Activated CD8-positive, alpha-beta memory T cell treated with anti-CD3 and anti-CD28 coated beads for 24 hours (primary cell): ENCODE measurements at places on chromosomes 5 and 9.
A peak's percentile ranks its signal among the peaks of the same experiment; 100 is the strongest.

DNA sequence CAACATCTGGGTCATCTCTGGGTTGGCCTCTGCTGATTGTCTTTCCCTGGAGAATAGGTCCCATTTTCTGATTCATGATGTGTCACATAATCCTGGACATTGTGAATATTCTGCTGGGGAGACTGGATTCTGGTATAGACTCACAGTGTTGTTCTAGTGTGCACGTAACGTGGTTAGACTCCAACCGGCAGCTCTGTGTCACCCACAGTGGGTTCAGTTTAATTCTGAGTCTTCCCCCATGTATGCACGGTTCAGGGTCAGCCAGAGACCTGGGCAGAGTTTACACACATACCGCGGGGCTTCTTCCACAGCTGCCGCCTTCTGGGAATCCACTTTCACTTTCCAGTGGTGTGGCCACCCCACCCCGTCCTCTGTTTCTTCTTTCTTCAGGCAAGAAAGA is 38.0 kb upstream of the LRRC14B start:
- DNase-seq = no peak

DNA sequence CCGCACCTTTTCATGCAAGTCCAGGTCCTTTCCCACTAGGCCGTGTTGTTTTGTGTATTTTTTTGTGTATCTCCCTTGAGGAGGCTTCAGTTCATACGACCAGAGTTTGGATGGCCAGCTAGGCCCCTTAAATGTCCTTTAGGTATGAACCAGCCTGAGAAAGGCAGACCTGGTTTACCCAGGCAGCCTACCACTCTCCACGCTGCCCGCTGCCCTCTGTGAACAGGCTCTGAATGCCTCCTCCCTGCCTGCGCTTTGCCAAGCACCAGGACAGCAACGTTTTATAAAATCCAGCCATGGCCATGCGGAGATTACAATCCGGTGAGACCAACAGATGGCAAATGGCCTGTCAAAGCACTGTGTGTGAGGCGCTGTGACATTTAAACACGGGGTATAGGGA is 626 bp upstream of the CLTB start:
- no peak for DNase-seq

GRCh38 chr5:147286296-147286695 is 51.5 kb downstream of the STK32A start:
- no peak for DNase-seq

GRCh38 chr9:126962336-126962735 is 47.8 kb downstream of the RALGPS1 start:
- DNase-seq = peak; percentile 41

- DNase-seq = no peak
Observed at GRCh38 chr5:82396871-82397514, 118.8 kb upstream of the RPS23 start.

DNA sequence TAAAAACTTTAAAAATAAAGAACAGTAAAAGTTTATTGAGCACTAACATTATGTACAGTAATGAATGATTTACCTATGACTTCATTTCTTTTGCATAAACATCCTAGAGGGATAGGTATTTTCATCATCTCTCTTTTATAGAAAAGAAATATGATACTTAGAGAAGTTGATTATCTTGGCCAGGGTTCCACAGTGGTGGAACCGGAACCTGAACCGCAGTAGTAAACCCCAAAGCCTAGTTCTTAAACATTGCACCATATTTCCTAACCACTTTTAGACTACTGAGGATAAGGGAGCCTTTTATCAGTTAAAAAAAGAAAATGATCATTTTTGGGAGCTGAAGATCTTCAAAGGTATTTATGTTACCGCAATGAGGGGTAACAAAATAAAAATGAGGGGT is 205.7 kb upstream of the SGCD start:
- no peak for DNase-seq

DNA sequence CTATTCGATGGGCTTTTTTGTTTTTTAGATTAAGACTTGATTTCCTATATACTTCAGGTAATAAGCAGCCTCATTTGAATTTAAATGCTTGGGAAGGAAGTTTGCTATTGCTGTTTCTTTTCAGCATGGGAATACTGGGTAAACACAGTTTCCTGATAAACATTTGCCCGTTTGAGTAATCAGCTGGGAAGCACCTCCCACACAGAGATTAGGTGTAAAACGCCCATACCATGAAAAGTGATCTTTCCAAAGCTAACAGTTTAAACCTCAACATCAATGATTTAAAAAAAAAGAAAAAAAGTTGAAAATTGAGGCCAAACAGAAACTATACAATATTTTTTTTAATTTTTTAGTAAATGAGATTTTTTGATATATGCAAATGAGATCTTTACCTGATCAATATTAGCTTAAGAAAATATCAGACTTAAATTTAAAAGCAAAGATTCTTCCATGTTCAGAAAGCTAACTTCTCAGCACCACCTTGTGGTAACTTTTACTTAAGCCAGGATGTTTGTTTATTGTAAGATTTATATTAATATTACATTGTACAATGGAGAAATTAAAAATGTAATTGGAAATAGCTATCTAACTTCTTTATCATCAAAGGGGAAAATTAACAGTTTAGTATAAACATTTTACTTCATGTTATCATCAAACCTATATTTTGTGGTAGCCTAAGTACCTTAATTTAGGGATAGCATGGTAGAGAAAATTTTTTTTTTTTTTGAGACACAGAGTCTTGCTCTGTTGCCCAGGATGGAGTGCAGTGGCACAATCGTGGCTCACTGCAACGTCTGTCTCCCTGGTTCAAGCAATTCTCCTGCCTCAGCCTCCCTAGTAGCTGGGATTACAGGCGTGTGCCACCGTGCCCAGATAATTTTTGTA is 39.8 kb downstream of the F2RL2 start:
- DNase-seq = no peak

GRCh38 chr5:133247881-133248624 is 196.2 kb downstream of the HSPA4 start:
- DNase-seq = no peak

DNA sequence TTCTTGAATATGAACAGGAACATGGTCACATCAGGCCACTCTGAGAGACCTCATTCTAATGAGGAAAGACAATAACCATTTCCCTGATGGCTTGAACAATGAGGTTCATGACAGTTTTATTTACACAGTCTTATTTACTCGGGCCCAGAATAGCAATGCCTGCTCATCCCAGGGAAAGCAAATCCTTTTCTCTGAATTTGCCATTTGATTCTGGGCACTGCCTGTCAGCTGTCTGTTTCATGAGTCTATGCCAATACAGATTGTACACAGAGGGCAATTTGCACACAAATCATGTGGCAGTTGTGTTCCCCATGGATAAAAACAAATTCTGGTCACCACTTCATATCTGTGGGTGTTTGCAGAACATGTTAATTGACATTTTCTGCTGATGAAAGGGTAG is 492.5 kb downstream of the ACTL7B start:
- no peak for DNase-seq

DNA sequence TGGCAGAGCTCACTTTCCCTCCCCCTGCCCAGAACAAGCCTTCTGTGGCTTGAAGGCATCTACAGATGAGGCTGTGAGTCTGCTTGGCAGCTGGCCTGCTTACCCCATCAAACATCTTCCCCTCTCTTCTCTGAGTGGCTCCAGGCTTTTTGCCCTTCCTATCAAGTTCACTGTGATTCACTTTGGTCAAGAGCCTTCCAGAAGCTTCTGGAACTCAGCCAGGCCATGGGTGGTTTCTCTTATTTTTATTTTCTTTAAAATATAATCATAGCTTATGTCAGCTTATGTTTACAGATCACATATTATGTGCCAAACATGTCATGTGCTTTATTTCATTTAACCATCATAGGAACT is 267.0 kb downstream of the SEC61B start:
- DNase-seq = no peak

DNA sequence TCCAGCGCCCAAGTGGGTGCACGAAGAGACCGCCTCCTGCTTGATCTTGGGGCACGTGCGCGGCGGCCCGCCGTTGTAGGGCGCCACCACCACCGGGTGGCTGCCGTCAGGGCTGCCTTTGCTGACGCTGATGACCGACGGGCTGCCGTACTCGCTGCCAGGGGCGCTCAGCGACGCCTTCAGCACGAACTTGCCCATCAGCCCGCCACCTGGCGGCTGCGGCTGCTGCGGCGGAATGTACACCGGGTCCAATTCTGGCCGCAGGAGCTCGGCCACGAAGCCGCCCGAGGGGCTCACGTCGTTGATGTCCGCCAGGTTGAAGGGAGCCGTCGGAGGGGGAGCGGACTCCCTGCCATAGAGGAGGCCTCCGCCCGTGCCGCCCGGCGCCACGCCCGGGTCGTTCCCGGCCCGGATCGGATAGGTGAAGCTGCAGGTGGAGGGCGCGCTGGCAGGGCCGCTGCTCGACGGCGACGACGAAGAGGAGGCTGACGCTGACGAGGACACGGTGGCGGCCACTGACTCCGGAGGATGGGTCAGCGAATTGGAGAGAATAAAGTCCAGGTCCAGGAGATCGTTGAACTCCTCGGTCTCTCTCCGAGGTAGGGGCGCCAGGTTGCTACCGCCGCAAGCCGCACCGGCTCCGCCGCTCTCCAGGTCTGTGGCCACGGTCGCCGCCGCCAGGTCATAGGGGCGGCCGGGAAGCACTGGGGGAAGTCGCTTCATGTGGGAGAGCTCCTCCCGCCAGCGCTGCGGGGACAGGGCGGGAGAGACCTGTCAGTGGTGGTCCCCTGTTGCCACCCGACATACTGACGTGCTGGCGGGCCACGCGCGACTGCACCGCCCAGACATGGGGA is 1.8 kb downstream of the KLF4 start:
- DNase-seq = no peak

DNA sequence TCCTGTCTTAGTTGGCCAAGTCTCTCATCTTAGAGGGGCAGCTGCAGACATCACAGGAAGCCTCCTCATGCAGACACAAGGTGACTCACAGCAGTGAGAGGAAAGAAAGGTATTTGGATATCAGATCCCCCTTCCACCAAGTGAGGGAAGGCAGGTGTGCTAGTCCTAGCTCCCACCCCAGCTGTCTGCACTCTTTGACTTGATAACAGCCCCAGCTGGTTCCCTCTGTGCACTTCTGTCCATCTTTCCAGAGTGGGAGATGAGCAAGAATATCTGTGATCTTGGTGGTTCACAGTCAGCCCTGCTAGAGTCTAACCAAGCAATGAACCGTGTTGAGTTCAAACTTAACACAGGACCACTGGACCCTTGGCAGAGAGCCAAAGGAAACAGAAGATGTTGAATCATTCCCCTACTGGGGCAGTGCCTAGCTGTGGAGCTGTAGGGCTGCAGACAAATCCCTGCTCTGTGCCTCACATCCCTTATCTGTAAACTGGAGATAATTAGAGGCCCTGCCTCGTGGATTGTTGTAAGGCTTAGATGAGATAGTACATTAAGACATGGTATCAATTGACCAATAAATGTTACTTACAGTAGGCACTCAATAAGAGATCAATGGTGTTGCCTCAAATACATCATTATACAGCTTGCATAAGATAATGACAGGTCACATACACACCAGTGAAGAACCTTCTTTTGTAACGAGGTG is 39.1 kb downstream of the SH3RF2 start:
- no peak for DNase-seq

DNA sequence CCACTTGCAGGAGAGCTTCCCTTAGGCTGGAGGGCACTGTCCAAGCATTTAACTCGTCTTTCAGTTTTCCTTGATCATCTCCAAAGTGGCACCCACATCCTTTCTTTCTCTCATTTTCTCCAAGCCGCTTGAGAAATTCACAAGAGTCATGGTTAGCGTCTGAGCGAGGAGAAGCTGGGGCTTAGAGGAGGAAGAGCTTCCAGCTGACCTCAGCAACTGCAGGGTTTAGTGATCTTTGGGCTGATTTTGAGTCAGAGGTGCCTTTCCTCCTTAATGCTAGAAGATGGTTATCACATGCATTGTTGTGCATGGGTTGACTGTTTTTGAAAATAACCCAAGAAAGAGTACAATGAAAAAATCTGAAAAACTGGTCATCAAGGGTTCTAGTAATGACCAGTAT is 134.7 kb downstream of the GADD45G start:
- DNase-seq = no peak

DNA sequence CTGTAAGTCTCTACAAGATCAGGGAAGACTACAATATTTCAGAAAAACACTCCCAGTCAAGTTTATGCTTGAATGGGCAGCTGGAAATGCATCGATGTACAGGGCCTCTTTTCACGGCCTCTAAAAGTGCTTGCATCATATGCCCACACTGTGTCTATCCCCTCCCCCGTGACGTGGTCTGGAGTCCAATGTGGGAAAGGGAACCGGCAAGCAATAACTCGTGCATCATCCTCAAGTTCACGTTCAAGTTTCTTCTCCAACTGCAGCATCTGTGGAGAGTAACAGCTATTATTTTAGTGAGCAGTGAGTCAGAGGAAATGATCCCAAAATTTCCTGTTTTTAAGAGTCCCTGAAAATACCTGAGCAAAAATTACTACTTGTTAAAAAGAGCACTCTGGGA is 22.3 kb downstream of the ATPSCKMT start:
- no peak for DNase-seq

- DNase-seq = no peak
Observed at GRCh38 chr5:134227776-134228175, 1.9 kb upstream of the PPP2CA start.

DNA sequence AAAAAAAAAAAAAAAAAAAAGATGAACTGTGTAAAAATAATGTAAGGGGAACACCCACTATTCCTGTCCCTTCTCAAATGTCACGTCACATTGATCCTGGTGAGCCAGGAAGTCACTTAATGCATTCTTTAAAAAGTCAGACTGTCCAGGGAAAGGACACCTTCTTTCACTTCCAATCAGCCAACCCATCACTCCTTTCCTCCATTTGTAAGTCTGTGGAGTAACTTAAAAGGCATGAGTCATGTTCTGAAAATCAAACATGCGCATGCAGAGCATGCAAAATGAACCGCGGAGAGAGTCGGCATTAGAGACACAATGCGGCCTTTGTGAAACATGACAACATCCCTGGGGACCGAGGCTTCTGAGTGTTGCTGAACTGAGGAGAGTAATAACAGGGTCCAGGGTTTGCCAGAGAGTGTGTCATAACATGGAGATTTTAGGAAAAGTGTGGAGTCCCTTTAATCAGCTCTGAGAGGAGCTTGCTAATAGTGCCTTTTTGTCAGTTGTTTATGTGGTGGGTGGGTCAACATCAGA is 77.6 kb upstream of the SEMA6A start:
- DNase-seq = no peak

DNA sequence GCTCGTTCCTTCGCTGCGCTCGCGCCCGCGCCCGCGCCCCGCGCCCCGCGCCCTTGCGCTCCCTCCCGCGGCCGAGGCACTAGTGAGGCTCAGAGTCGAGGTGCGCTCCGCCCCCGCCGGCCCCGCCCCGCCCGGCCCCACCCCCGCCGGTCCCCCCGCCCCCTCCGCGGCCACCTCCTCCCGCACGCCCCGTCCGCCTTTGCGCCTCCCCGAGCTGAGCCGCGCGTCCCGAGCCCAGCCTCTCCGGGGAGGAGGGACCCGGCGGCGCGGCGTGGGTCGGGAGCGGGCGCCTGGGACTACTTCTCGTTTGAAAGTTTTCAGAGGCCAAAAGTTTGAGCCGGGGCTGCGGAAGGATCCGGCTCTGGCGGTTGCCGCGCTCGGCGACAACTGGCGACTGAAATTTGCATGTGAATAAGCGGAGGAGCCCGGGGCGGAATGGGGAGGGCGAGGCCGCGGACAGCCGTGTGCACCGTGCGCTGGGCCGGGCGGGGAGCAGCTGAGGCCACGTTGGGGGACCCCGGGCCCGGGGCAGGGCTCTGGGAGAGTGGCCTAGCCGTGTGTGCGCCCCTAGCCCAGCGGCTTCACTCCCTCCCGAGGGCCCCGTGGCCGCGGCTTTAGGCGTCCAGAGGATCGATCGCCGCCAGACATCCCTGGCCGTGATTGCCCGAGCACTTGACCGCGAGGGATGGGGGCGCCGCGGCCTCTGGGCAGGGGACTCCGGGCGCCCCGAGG is at the start of gene NOTCH1:
Gene NOTCH1 (minus strand): TSS at position 84 of the 732 bp plus-strand sequence. CDS start 262 bp downstream, outside the sequence.
- DNase-seq = peak; percentile 94
